ENCODE measurements at places on chromosomes 6 and 20.

GRCh38 chr6:143974089-143974488, 34.0 kb downstream of the PLAGL1 start:
- no peak for DNase-seq

- DNase-seq = no peak
These were observed 83.4 kb downstream of the ADGRB3 start for GRCh38 chr6:68718385-68719073.

DNA sequence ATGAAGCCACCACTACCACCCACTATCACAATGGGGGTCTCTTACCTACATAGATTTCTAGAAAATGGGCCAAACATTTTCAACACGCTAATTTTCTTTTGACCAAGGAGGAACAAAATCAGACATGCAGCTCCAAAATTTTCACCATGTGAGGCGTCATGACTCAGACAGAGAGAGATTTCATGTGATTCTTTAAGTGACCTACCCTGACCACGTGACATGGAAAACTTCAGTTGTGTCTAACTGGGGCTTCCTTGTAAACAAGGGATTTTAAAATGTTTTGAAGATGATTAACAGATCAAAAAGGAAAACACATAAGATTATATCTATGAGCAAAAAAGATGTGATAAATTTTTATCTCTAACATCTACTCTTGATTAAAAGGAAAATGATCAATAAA, 199.2 kb downstream of the TBXT start:
- no peak for DNase-seq

DNA sequence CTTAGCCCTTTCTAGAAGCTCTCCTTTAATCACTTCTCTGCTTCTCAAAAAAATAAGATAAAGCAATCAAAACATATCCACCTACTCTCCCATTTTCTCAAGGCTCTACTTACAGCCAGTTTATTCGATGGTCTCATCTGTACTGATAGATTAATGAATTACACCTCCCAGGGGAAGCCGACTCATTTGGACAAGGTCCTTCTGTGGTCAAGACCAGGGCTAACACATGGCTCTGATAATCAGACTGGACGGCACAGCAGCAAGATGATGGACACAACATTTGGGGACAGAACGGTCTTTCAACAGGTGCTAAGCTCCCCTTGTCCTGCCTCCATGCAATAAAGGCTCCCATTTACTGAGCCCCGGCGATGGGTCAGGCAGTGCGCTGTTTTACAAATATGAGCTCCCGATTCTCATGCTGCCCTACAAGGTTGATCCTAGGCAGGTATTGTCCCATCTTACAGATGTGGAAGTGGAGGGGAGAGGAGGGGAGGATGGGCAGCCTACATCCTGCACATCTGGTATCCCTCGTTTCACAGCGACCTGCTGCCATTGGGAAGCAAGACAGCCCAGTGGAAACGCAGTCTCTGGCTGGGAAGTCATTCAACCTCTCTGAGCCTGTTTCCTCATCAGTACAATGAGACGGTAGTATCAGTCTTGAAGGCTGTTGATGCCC, 15.7 kb downstream of the CPNE5 start:
- no peak for DNase-seq

DNA sequence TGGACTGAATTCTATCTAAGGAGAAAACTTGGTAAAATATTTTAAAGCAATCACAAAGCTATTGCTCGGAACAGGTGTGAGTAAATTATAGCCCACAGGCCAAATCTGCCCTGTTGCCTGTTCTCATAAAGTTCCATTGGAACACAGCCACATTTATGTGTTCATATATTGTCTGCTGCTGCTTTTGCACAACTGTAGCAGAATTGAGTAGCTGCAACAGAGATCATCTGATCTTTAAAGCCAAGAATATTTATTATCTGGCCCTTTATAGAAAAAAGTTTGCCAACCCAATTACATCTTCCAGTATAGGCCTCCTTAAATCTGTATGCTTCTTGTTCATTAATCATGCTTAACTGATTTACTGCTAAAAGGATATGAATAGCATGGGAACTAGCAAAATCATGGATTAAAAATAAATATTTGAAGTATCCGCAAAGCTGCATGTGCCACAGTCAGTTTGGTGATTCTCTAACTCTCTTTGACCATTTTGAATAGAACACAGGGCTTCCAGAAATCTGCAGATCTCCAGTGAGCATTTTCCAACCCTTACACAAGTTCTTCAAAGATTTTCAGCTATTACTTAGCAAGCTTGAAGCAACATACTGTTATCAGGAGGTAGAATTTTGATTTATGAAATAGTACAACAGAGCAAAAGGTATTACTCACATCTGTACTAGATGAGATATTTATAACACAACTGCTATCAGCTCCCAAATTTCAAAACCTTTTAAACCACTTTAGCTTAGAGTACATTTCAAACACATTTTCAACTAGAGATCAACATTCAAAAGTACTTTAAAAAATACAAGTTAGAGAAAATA, 312.6 kb upstream of the ID4 start:
- no peak for DNase-seq

GRCh38 chr6:56647172-56647762, 4.6 kb upstream of the DST start:
- DNase-seq = no peak

DNA sequence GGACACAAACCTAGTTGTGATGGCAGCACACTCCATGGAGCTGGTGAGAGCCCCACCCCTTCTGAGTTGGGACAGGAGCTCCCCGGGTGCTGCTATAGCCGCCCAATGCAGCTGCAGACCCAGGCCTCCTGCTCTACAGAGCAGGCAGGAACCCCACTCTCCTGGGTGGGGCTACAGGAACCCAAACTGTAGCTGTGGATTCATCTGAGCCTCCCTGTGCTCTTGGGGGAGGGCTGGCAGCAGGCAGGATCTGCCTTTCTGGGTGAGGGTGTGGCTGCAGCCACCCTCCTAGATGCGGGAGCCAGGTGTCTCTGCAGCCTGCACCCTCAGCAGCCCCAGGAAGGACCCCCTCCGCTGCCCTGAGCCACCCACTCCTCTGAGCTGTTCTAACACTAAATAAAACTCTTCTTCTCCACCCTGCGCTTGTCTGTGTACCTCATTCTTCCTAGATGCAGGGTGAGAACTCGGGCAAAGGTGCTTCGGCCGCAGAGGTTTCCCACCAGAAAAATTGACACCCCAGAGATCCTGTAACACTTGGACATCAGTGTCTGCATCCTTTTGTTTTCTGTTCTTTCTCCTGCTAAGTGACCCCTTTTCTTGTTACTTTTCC, 55.2 kb upstream of the KIF13A start:
- no peak for DNase-seq

DNA sequence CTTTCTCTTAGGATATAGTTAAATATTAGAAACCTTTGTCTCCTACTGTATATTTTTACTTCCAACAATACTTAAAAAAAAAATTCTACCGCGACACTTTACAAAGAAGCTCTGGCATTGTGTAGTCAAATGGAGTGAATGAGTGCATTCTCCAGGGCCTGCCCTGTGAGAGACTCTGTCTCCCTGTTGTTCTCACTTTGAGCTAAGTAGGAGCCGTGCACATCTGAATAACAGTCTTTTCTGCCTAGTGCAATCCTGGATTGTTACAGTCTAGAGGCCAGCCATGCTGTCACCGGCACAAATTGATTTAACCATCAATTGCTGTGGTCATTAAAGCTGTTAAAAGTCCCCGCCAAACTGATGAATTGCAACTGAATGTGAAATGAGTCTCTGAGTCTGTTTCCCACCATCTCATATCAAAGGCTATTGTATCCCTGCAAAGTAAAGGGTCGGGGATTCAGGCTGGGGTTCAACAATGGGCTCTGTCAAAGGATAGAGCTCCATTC, 156.0 kb downstream of the RFPL4B start:
- no peak for DNase-seq

DNA sequence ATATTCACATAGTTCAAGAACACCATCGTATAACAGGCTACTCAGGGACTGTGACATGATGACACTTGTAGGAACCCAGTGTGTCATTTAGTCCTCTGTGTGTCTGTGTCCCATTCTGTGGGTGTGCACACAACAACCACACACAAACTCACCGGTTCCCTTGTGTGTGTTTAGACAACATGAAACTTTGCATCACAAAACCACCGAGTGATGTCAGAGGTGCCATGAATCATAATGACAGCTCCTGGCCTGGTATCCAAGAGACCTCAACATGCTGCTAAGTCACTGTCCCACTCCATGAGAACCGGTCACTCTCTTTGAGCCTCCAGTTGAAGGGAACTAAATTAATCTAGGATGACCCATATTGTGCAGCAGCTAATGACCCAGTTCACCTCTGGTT, 421.3 kb downstream of the PREX1 start:
- DNase-seq = no peak

- DNase-seq = no peak
These were observed 72.1 kb downstream of the SLC24A3 start for GRCh38 chr20:19284400-19285178.

GRCh38 chr6:41438746-41439145, 103.3 kb downstream of the NCR2 start:
- no peak for DNase-seq

GRCh38 chr6:107532706-107533105, 42.8 kb downstream of the SOBP start:
- no peak for DNase-seq

DNA sequence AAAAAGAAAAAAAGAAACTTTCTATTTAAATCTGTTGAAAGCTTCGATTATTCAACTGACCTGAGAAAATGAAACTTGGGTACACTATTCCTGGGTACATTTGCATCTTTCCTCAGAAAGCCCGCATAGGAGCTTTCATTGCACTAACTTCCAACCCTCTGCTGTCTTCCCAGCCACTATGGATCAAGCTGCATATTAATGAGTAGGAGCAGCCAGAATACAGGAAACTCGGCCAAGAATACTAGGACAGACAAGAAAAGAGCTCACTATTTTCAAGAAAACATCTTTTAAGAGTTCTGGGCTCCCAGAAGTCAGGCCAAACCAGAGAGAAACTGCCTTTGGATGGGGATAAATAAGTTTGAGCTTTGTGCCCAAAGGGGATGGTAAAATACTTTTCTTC, 135.0 kb upstream of the CCDC28A start:
- DNase-seq = no peak

DNA sequence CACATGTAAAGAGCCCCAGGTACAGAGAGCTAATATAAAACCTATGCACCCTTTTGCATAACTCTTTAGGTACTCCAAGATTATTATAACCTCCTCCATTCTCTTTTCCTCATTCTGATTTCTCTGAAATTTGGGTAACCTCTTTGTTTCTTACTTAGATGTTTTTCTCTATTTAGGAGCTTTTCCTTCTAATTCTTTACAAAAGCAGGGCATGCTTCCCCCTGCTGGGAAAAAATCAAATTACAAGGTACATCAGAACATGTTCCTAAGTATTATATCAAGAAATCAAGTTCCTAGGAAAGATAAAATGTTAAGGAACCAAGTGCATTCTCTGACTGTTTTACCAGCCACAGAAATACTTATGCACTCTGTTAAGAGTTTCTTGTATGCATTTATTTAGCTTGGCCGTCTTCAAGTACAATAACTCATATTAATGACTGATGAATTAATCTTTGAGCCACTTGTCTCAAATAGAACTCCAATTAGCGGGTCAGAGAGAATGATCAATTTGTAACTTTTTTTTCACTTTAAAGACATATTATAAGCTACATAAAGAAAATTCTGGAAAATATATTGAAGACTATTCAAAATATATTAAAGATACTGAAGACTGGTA, 2.1 kb downstream of the KHDRBS2 start:
- no peak for DNase-seq

DNA sequence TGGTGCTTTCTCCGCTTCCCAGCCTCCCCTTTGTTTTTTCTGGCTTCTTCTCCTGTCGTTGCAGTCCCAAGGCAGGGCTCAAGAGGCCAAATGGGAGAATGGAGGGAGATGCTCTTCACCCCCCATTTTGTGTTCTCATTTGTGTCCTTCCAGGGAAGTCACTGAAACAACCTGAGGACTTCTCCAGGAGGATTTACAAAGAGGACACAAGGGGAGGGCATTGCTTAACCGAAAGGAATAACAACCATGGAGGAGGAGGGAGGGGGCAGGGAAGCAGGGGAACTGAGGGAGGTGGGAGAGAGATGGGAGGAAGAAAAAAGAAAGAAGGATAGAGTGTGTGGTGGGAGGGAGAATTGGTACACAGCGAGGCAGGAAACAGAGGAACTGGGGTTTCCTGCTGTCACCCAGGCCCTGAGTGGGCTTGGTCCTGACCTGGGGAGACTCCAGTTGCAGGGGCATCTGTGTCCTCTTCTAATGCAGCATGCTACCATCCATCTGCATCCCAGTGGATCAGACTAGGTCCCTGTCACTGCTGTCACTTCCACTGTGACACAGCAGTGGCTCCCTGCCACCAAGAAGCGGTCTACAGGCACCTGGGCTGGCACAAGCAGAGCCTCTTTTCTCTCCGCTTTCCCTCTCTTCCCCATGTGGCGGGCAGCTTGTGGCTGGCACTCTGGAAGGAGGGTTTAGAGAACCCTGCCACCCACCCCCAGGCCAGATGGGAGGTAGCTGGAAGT, 17.1 kb upstream of the MLN start:
- no peak for DNase-seq

DNA sequence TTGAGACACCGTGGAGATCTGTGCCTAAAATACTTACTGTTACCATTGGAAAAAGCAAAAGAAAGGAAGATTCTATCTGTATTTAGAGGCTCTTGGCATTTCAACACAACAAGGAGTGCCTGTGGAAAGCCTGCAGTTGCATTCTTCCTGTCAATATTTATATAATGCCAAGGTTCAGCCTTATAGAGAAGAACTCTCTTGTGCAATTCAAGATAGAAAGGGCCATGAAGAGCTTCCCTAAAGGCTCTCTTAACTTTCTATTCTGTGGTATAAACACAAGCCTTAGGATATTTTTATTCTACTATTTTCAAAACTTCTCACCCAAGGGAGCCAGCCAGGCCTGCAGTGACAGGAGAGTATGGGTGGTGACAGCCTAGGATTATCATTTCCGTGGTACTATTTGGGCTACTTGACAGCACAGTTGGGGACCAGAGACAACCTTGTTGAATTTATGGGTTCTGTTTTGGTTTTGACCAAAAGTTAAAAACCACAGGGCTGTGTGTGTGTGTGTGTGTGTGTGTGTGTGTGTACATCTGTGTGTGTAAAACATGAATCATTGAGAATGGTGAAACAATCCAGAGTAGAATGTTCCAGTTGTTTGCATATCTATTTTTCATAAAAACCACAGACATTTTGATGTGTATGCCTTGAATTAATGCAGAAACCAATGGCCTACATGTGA, 700.9 kb upstream of the SLC35B3 start:
- no peak for DNase-seq

- no peak for DNase-seq
These were observed 60.9 kb downstream of the ATXN1 start for GRCh38 chr6:16700202-16700915.

GRCh38 chr20:35561268-35561667, 19.4 kb downstream of the ERGIC3 start:
- DNase-seq = no peak

GRCh38 chr6:39268721-39269120, 39.4 kb upstream of the KCNK5 start:
- DNase-seq = no peak

GRCh38 chr6:133001040-133001565, 186.7 kb downstream of the RPS12 start:
- DNase-seq = no peak

DNA sequence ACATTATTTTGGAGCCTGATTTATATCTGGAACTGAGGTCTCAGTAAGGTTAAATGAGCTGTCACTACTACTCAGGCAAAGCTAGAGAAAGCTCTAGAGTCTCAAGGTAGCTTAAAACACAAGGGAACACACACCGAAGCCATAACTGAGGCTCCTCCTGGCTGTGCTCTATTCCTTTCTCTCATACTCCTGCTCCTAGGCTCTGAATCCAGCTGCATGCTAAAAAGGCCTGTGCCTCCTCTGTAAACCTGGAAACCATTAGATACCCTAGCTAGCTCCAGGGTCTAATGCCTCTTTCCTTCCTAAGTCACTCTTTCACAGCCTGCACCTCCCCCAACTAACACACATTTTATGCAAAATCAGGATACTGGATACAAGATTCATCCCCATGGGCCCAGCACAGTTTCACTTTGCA, 17.1 kb downstream of the RIPOR2 start:
- DNase-seq = no peak

All from stimulated activated CD4-positive, alpha-beta T cell treated with anti-CD3 and anti-CD28 coated beads, Interleukin-15, amount 100 ng/mL, for 1 hour (primary cell).